ENCODE measurements at places on chromosomes 5 and 9.

- DNase-seq = no peak
These were observed 1.3 kb downstream of the MIGA2 start for GRCh38 chr9:129037767-129038098.

DNA sequence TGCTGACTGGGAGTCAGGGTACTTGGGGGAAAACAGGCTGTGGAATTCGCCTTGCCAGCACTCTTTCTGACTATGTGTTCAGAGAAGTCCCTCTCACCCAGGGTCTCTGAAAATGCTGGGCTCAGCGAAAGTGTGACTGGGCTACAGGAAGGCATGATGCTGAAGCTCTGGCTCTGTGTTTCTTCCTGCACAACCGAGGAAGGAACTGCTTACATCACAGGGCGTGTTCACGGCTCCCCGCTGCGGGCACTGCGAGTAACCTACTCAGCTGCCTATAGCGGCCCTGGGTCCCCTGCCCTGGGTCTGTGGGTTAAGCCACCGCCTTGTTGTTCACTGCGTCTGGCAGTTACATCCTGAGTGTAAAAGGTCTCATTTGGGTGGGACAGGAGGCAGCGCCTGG is 222.4 kb upstream of the IRX4 start:
- no peak for DNase-seq

GRCh38 chr5:14640765-14641164 is 23.8 kb upstream of the OTULIN start:
- DNase-seq = no peak

GRCh38 chr5:144329681-144330080 is 159.0 kb downstream of the KCTD16 start:
- DNase-seq = no peak

DNA sequence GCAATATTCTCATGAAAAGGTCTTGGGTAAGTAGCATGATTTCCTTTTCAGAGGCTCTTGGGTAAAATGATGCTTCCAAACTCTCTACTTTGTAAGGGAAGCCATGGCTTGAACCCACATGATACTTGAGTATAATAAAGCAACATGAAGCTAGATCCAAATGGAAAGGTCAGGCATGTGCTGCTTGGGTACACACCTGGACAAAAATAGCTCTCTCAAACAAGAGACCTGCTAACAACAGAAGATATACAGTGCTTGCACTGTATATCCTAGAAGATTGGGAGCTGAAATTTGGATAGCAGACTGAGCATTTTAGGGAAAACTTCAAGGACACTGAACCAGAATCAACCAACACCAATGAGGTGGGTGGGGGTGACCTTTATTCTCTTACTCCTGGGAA is 40.2 kb downstream of the NMUR2 start:
- no peak for DNase-seq

DNA sequence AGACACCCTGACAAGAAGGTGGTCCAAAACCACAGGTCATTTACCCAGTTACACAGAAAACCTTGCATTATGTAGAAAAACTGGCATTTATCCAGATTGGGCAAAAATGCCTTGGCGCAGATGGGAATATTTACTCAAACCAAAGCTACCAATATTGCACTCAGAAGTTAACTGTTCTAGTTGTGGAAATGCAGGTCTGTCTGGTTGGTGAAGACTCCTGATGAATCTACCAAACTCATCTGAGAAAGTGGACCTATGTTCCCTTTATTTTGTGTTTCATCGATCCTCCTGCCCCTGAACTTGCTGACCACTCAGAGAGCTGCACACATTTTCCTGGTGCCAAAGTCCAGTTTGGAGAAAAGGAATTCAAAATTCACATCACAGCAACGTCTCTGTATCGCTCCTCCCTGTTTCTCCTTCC is 85.2 kb upstream of the ALDH1A1 start:
- no peak for DNase-seq

All from PC-9 (cell line).